ENCODE measurements at places on chromosomes 4 and X.

DNA sequence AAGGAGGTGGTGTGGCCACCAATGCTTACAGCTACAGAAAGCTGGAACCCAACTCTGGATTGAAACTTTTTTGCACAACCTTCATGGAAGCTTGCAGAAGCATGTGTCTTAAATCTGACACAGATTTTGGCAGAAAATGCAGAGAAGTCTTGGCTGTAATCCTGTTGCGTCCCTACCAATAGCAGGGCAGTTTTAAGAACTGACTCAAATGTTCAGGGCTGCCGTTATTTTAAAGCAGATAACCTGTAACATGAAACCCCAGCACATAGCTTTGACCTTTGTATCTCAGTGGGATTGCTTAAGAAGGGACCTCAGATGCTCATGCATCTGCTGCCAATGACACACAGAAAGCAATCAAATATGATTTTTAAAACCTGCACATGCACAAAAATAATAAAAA lies at the start of gene VEGFD:
VEGFD (minus strand) TSS at position 110 of the 400 bp plus-strand sequence. CDS start 467 bp downstream, outside the sequence.
- H3K36me3 ChIP-seq = no peaks in the 10 kb centered on the region
- H3K27me3 ChIP-seq = no peaks in the 10 kb centered on the region
- no peaks in the 10 kb centered on the region for H3K4me1 ChIP-seq
- DNase-seq = no peak
- H3K27ac ChIP-seq = no peak within 1 kb of the TSS

DNA sequence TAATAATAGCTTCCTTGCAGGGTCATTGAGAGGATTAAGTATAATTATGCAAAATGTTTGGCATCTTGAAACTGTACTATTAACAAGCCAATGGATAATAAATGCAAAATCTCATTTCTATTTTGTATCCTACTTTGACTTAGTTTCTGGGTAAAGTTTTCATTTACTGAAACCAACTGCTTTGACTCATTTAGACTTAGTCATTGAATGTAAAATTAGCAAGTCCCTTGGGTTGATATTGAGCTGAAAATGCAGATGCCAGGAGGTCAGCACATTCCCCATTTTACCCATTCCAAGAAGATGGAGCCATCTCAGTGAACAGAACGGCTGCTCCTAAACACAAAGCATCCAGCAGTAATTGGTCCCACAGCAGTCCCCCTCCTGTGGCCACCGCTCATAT lies 74.7 kb upstream of the GATB start:
- H3K36me3 ChIP-seq = no peaks in the 10 kb centered on the region
- peaks cover 11% of the 10 kb centered on the region for H3K27me3 ChIP-seq
- H3K4me1 ChIP-seq = peaks cover 2% of the 10 kb centered on the region
- DNase-seq = no peak

DNA sequence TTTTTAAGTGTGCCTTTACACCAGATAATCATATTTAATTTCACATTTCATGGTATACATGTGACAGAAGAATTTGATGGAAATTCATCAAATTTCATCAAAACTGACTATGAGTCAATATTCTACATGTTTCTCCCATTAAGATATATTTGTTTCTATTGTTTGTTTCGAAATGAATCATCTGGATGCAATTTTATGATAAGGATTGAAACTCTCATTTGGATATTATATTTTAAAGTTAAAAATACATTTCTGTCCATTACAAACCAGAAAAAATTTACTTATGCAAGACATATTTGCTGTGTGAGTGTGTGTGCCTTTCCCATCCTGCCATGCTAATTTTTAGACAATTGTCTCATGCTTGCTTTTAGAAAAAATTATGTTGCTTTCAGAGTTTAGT lies 52.2 kb downstream of the SULT1B1 start:
- H3K4me3 ChIP-seq = no peak overlapping the region
- H3K4me1 ChIP-seq = peaks cover 2% of the 10 kb centered on the region
- H3K27ac ChIP-seq = no peak overlapping the region
- DNase-seq = no peak
- no peaks in the 10 kb centered on the region for H3K27me3 ChIP-seq

GRCh38 chr4:176579226-176579625 lies 213.5 kb downstream of the VEGFC start:
- H3K27ac ChIP-seq = no peak overlapping the region
- H3K36me3 ChIP-seq = no peaks in the 10 kb centered on the region
- no peaks in the 10 kb centered on the region for H3K27me3 ChIP-seq
- no peak overlapping the region for H3K4me3 ChIP-seq
- no peaks in the 10 kb centered on the region for H3K4me1 ChIP-seq
- DNase-seq = no peak

GRCh38 chr4:145828802-145829485 lies 109.7 kb downstream of the ZNF827 start:
- peaks cover 75% of the 10 kb centered on the region for H3K36me3 ChIP-seq
- peak overlapping the region; percentile 84 for H3K27ac ChIP-seq
- H3K4me3 ChIP-seq = peak overlapping the region; percentile 15
- H3K4me1 ChIP-seq = peaks cover 53% of the 10 kb centered on the region
- DNase-seq = peak; percentile 28

GRCh38 chr4:154927126-154927680 lies 146.1 kb downstream of the RBM46 start:
- no peaks in the 10 kb centered on the region for H3K36me3 ChIP-seq
- no peak overlapping the region for H3K4me3 ChIP-seq
- DNase-seq = no peak
- no peak overlapping the region for H3K27ac ChIP-seq

GRCh38 chr4:165379678-165380064 lies 863 bp downstream of the CPE start:
- H3K27ac ChIP-seq = no peak overlapping the region
- H3K4me3 ChIP-seq = peak overlapping the region; percentile 41
- no peak for DNase-seq

DNA sequence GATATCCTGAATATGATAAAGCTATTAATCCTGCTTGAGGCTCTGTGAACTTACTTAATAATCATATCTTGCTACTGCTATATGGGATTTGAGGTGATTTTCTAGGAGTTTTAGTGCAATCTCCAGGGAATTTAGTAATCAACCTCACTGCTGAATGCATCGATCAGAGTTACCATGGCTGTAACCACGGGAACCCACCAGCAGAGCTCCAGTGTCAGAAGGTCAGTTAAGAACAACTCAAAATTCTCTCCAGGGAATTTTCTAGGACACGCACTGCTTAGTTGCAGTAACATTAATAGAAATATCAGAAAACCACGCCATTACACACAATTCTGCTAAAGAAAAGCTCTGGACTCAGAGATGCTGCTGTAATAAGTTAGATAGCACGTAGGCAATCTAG lies 1477.2 kb upstream of the TENM3 start:
- H3K36me3 ChIP-seq = no peaks in the 10 kb centered on the region
- H3K4me3 ChIP-seq = no peak overlapping the region
- H3K4me1 ChIP-seq = no peaks in the 10 kb centered on the region

- no peak overlapping the region for H3K4me3 ChIP-seq
- H3K4me1 ChIP-seq = no peaks in the 10 kb centered on the region
- no peak overlapping the region for H3K27ac ChIP-seq
- no peak for DNase-seq
- H3K36me3 ChIP-seq = no peaks in the 10 kb centered on the region
These were observed 75.6 kb downstream of the SYTL5 start for GRCh38 chrX:38081909-38082308.

DNA sequence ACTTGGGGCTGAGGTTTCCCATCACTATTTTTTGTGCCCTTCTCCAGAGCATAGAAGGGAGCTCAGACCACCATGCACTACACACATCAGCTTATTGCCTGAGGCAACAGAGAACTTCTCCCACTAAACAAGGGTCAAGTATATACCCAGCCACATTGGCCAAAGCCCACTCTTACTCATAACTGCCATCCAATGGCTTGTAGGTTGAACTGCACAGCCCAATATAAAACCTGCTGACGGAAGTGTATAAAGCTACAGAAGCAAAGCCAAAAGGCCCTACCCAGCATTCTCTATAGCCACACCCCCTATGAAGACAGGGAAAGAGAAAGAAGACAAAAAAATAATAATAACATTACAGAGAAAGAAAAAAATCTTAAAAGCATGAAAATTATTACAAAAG lies 139.7 kb downstream of the LRBA start:
- no peaks in the 10 kb centered on the region for H3K27me3 ChIP-seq
- H3K4me1 ChIP-seq = no peaks in the 10 kb centered on the region
- no peak overlapping the region for H3K27ac ChIP-seq
- DNase-seq = no peak
- peaks cover 50% of the 10 kb centered on the region for H3K36me3 ChIP-seq

GRCh38 chr4:7361280-7361895 lies 73.3 kb downstream of the PSAPL1 start:
- no peaks in the 10 kb centered on the region for H3K4me1 ChIP-seq
- no peak for DNase-seq
- no peak overlapping the region for H3K27ac ChIP-seq
- H3K36me3 ChIP-seq = no peaks in the 10 kb centered on the region

DNA sequence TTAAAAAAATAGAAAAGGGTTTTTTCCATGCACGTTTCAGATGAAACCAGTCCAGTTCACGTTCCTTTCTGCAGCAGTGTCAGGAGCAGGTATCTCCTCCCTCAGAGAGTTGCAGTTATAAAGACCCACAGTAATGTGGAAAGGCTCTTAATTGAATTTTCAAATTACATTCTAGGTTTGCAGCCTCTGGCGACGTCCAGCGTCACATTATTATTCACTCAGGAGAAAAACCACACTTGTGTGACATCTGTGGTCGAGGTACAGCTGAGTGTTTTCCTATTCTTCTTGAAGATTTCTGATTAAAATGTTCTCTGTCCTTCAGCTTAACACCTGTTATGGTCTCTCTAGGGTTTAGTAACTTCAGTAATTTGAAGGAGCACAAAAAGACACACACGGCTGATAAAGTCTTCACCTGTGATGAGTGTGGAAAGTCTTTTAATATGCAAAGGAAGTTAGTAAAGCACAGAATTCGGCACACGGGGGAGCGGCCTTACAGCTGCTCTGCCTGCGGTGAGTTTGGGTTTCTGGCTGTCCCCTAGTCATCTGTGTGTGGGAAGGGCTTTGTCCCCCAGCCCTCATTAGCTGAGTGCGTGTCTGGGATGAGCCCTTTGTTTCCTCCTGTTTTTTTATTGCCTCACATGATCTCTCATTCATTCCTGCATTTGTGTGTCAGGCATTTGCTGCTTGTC lies 25.6 kb downstream of the ZBTB49 start:
- peaks cover 6% of the 10 kb centered on the region for H3K36me3 ChIP-seq
- H3K27me3 ChIP-seq = no peaks in the 10 kb centered on the region
- no peak overlapping the region for H3K27ac ChIP-seq
- no peak overlapping the region for H3K4me3 ChIP-seq

DNA sequence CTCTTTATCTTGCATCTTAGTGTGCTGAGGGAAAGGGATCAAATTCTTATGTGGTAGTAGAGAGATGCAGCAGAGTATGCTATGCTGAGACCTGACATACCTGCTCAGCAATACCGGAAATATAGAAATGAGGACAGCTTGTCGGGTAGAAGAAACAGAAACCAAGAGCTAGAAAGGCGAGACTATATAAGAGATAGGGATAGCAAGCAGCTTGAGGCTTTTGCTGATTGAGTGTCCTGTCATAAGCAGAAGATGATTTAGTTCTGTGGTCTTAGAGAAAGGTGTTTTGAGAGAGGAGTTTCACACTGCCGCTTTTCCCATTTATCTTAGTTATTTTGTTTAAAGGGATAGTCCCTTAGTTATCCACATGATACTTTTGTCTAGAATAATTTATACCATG lies 31.7 kb downstream of the USP9X start:
- peak overlapping the region; percentile 63 for H3K27ac ChIP-seq
- H3K27me3 ChIP-seq = no peaks in the 10 kb centered on the region
- peak overlapping the region; percentile 21 for H3K4me3 ChIP-seq

GRCh38 chrX:29461039-29461438 lies 754.3 kb upstream of the MAGEB2 start:
- no peak overlapping the region for H3K4me3 ChIP-seq
- H3K27me3 ChIP-seq = no peaks in the 10 kb centered on the region
- no peak overlapping the region for H3K27ac ChIP-seq
- DNase-seq = no peak
